Articular chondrocyte of knee joint (primary cell): ENCODE measurements at places on chromosomes 1 and 21. TPM values are rescaled to one million over a fixed set of nuclear protein-coding genes. Genes with fewer than 3 reads are reported as not detected.

The CD164L2 gene
- total RNA-seq, result not detected in 2 replicates

The ARTN gene
- not detected in 2 replicates for total RNA-seq

The LCE1D gene
- total RNA-seq, result not detected in 2 replicates

The FCRLA gene
- 0.52 and 1.2 TPM in 2 replicates for total RNA-seq

The LINGO4 gene
- total RNA-seq, result not detected in 2 replicates

The MAN1C1 gene
- 23.9 and 28.6 TPM in 2 replicates for total RNA-seq

The DSCAM gene
- total RNA-seq, result under 0.01 TPM in 1 of 2 replicates, not detected in the other

The ZNF496 gene
- 18.4 and 21.8 TPM in 2 replicates for total RNA-seq

The SLC1A7 gene
- total RNA-seq, result under 0.01 and 0.11 TPM in 2 replicates

The CRYAA gene
- total RNA-seq, result not detected in 2 replicates
